Activated CD4-positive, alpha-beta T cell treated with anti-CD3 and anti-CD28 coated beads, Interleukin-2, amount 50 U/mL, for 16 hours (primary cell): ENCODE measurements at places on chromosomes 6 and 20.

DNA sequence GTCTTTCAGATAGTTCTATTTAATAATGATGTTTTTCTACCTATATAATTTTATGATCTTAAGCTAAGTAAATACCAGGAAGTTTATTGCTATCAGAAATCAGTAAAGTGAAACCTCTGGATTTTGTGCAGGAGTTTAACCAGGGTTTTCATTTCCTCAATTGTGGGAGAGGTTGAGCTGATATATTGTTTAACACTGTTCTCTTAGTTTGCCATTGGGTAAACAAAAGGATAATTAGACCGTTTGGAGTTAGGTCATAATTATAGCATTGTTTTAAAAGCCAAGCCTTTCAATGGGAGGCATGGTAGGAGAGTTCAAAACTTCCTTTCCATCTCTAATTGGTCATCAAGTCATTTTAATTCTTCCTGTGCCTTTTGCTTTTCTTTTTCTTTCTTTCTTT is 58.7 kb downstream of the STXBP5 start:
- DNase-seq, result no peak

DNA sequence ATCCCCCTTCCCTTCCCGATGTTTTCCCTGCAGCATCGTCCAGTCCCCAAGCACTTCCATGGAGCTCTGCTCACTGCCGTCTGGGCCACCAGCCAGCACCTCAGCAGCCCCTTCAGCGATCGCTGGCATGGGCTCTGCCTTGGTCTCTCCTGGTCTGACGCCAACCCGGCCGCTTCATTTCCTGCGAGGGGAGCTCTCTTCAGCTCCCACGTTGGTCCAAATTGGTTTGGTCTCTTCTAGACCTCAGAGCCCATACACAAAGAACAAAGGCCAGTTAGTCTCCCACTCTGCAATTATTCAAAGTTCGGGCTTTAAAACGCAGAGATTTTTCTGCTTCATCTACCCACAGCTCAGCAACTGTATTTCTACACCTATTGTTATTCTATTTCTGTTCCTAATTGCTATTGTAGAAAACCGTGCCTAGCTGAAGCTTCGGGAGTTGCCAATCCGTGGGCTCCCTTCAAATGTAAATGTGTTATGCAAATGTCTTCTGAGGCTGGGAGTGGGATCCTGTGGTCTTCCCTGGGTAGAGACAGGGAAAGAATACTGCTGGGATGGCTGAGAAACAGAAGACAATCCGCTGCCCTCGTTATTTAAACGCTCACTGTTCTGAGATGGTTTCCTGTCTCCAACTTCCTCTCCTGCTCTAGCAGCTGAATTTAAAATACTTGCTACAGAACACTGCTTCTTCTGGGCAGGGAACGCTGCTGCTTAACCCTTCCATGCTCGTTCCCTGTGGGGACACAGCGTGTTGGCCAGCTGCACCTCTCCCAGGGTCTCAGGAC is 154.2 kb upstream of the QKI start:
- no peak for DNase-seq

DNA sequence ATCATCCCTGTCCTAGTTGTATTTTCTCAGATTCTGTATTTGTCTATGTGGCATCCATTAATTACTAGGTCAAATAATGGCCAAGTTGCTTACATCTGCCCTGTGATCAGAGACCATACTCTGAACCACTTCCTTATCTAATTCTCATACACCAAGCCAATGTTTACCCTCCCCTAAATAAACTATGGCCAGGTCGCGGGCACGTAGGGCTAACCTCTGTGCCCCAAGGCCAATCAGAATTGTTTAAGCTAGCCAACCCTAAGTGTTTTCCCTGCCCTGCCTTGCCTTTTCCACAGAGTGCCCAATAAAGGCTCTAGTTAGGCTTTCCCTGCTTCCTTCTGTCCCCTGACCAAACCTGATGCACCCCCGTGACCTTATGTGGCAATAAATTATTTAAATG is 2.8 kb upstream of the CALHM4 start:
- DNase-seq, result no peak

GRCh38 chr20:52405417-52405816 is 213.8 kb upstream of the ZFP64 start:
- peak; percentile 37 for DNase-seq

GRCh38 chr20:21280522-21281016 is 22.6 kb upstream of the XRN2 start:
- DNase-seq, result no peak

- DNase-seq, result no peak
Measured at GRCh38 chr20:24979036-24979960, 13.3 kb downstream of the APMAP start.

GRCh38 chr6:117272891-117273290 is 7.5 kb downstream of the VGLL2 start:
- DNase-seq, result no peak

GRCh38 chr20:59726281-59726595 is 121.9 kb downstream of the PHACTR3 start:
- no peak for DNase-seq
